ENCODE measurements at places on chromosomes 7 and 10. TPM values are rescaled to one million over a fixed set of nuclear protein-coding genes. Genes with fewer than 3 reads are reported as not detected.

- no peak for DNase-seq
- peaks cover 4% of the 10 kb centered on the region for H3K36me3 ChIP-seq
- H3K4me1 ChIP-seq, result peaks cover 26% of the 10 kb centered on the region
- H3K27me3 ChIP-seq, result no peaks in the 10 kb centered on the region
- H3K27ac ChIP-seq, result no peak overlapping the region
Measured at GRCh38 chr10:35412003-35412723, 75.9 kb downstream of the CCNY start.

GRCh38 chr10:30046476-30046875 is 12.9 kb downstream of the JCAD start:
- no peak overlapping the region for H3K4me3 ChIP-seq
- no peak for DNase-seq
- no peak overlapping the region for H3K27ac ChIP-seq
- peaks cover 54% of the 10 kb centered on the region for H3K27me3 ChIP-seq
- no peaks in the 10 kb centered on the region for H3K36me3 ChIP-seq

GARIN1A gene
- 0.92 TPM for total RNA-seq

DNA sequence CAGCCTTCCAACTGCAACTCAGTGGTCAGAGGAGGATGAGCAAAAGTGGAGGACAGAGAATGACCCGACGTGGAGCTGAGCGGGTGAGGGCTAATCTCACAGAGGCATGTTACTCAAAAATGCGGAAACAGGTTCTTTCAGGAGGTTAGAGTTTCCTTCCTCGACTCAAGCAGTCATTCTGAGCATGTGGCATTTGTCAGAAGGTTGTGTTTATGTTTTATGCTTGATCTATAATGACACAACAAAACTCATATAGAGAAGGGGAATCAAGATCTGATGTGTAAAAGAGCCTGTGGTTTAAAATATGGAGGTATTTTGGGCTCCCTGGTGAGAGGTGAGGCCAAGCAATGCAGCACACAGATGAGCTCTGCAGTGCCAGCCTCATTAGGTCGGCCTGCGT is 311.4 kb downstream of the ADARB2 start:
- no peak for DNase-seq
- peaks cover 25% of the 10 kb centered on the region for H3K27me3 ChIP-seq
- no peak overlapping the region for H3K4me3 ChIP-seq
- no peak overlapping the region for H3K27ac ChIP-seq

DNA sequence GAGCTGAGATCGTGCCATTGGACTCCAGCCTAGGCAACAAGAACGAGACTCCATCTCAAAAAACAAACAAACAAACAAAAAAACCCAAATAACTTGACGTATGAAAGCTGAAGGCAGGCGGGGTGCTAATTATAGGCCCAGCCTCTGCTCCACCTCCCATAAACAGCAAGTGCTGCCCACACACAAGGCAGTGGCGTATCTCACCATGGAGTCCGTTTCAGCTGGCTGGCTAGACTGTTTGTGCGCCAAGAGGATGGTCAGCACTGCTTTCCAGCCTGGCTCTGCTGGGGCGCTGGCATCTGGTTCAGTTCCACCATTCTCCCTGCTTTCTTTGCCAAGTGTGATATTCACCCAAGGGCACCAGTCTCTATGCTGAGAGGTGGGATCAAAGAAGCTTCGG is 29.1 kb downstream of the ZC3HC1 start:
- H3K27me3 ChIP-seq, result no peaks in the 10 kb centered on the region
- no peak overlapping the region for H3K4me3 ChIP-seq
- H3K36me3 ChIP-seq, result peaks cover 44% of the 10 kb centered on the region
- DNase-seq, result no peak

PTN gene
- total RNA-seq, result not detected

GRCh38 chr7:155815332-155816191 is 3.3 kb upstream of the SHH start:
- peak; percentile 65 for DNase-seq
- H3K36me3 ChIP-seq, result no peaks in the 10 kb centered on the region
- H3K4me3 ChIP-seq, result no peak overlapping the region
- peaks cover 44% of the 10 kb centered on the region for H3K27me3 ChIP-seq
- H3K27ac ChIP-seq, result peak overlapping the region; percentile 9

CYP17A1 gene
- not detected for total RNA-seq

TMEM178B gene
- total RNA-seq, result 0.22 TPM

DNA sequence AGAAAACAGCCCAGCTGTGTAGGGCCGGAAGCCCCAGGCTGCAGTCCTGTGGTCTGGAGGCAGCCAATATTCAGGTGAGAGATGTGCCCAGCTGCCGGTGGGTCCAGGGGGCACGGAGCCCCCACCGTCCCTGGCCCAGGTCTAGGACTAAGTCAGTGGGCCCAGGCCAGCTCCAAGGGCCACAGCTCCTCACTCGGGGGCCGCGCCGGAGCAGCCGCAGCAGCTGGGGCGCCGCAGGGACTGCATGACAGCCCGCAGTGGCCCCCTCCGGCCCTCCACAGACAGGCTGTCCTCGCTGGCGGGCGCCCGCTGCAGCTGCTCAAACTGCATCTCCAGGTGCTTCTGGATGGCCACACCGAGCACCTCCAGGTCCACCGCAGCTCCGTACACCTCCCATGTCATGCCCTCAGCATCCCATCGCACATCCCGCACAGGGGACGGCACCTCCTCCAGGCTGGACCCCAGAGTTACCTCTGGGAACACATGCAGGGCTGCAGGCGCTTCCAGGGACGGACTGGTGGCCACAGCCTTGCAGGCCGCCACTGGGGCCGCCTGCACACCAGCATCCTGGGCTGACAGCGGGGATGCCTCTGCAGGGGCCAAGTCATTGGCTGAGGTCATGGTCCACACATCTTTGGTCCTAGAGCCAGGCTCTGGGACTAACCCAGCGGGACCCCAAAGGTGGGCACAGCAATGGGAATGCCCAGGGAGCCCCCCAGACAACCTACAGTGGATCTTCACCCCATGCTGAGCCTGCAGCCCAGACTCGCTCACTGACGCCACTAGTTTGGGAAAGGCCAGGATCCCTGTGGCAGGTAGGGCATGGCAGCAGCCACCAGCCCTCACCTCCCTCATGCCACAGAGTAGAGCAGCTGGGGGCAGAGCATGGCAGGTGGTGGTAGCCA is 7.0 kb downstream of the GPRIN2 start:
- peak; percentile 5 for DNase-seq
- no peaks in the 10 kb centered on the region for H3K27me3 ChIP-seq
- no peaks in the 10 kb centered on the region for H3K4me1 ChIP-seq
- H3K36me3 ChIP-seq, result no peaks in the 10 kb centered on the region

GRCh38 chr7:127751062-127751461 is 99.1 kb downstream of the SND1 start:
- no peak for DNase-seq
- H3K27ac ChIP-seq, result no peak overlapping the region
- H3K4me3 ChIP-seq, result no peak overlapping the region
- H3K36me3 ChIP-seq, result peaks cover 21% of the 10 kb centered on the region
- peaks cover 9% of the 10 kb centered on the region for H3K4me1 ChIP-seq

- no peaks in the 10 kb centered on the region for H3K27me3 ChIP-seq
- H3K27ac ChIP-seq, result no peak overlapping the region
- H3K36me3 ChIP-seq, result no peaks in the 10 kb centered on the region
- DNase-seq, result no peak
Measured at GRCh38 chr7:35613150-35613549, 81.8 kb downstream of the HERPUD2 start.

DNA sequence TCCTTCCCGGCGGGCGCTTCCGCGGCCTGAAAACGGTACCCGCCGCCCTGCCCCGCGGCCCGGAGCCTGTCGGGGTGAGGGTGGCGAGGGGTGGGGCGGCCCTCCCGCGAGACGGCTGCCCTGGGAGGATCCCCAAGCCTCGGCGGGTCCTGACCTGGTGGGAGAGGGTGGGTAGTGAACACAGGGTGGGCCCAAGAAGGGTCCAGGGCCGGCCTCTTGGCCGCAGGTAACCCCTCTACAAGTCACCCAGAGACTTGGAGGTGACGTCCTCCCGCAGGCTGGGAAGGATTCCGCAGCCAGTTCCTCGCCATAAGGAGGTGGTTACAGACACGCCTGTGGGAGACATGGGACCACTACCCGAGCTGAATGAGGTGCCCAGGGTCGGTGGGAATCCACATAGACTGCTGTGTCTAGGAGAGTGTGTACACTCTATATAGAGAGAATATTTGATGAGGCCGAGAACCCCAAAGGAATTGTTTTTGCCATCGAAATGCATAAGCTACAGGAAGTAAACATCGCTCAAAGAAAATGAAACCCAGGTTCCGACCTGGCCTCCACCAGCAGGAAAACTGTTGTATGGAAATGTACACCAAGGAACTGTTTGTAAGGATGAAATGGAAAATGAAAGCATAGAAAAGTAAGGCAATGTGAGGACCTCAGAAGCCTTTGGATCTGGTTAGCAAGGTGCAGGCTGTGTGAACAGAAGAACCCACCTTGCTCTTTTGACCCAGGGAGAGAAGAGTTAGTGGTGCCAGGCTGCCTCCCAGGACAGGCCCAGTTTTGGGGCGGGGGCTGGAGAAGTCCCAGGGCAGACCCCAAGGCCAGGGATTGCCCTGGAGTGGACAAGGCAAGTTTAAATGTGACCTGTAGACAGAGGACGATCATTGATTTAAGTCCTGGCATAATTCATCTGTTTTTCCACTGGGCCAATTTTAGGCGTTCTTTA is 659 bp downstream of the OPTN start:
- no peaks in the 10 kb centered on the region for H3K27me3 ChIP-seq
- peak; percentile 19 for DNase-seq
- H3K36me3 ChIP-seq, result peaks cover 33% of the 10 kb centered on the region
- peaks cover 58% of the 10 kb centered on the region for H3K4me1 ChIP-seq

AKR1C4 gene
- not detected for total RNA-seq

IRF5 gene
- 6.5 TPM for total RNA-seq

NEURL1 gene
- total RNA-seq, result 1.6 TPM

GRCh38 chr10:108629834-108630233 is 1293.5 kb downstream of the XPNPEP1 start:
- H3K36me3 ChIP-seq, result no peaks in the 10 kb centered on the region
- DNase-seq, result no peak
- H3K4me3 ChIP-seq, result no peak overlapping the region
- H3K4me1 ChIP-seq, result no peaks in the 10 kb centered on the region
- H3K27ac ChIP-seq, result no peak overlapping the region
- no peaks in the 10 kb centered on the region for H3K27me3 ChIP-seq

ACTR3C gene
- 5.0 TPM for total RNA-seq

TAS2R3 gene
- 1.8 TPM for total RNA-seq

BAMBI gene
- not detected for total RNA-seq

CTAGE8 gene
- total RNA-seq, result 1.6 TPM

GRCh38 chr10:49183596-49184542 is 4.3 kb downstream of the TMEM273 start:
- H3K27me3 ChIP-seq, result peaks cover 12% of the 10 kb centered on the region
- peaks cover 2% of the 10 kb centered on the region for H3K36me3 ChIP-seq
- peak overlapping the region; percentile 49 for H3K4me3 ChIP-seq
- peaks cover 63% of the 10 kb centered on the region for H3K4me1 ChIP-seq
- DNase-seq, result no peak

DNA sequence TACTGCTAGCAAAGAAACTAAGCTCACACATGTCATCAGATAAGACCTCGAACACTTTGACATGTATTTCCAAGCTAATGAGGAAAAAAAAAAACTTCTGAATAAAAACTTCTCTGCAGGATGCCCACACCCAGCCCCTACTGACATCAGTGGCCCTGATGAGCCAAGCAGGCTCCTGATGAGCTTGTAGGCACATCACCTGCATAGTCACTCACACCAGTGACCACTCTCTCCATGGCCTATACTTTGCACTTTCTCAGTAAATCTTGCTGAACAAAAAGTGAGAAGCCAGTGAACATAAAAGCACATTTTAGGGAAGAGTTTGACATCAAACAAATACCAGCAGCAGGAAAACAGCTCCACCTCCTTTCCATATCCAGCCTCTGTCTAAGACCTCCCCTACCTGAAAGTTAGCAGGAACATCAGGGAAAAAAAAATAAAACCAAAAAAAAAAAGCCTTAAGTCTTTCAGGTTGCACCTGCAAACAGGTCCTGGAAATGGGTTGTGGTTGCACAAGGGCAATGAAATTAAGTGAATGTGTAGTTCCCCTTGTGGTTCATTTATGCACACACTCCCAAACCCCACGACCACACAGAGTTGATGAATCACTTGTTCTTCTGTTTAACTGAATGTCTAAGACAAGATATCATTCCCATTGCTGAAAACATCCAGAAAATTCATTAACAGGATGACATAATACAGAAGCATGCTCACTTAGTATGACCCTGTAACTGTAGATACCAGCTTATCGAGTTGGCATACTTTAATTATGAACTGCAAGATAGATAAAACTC is 205.2 kb upstream of the PDE1C start:
- peaks cover 7% of the 10 kb centered on the region for H3K4me1 ChIP-seq
- DNase-seq, result no peak
- no peaks in the 10 kb centered on the region for H3K36me3 ChIP-seq
- H3K27ac ChIP-seq, result no peak overlapping the region
- H3K4me3 ChIP-seq, result no peak overlapping the region
- peaks cover 14% of the 10 kb centered on the region for H3K27me3 ChIP-seq

DNA sequence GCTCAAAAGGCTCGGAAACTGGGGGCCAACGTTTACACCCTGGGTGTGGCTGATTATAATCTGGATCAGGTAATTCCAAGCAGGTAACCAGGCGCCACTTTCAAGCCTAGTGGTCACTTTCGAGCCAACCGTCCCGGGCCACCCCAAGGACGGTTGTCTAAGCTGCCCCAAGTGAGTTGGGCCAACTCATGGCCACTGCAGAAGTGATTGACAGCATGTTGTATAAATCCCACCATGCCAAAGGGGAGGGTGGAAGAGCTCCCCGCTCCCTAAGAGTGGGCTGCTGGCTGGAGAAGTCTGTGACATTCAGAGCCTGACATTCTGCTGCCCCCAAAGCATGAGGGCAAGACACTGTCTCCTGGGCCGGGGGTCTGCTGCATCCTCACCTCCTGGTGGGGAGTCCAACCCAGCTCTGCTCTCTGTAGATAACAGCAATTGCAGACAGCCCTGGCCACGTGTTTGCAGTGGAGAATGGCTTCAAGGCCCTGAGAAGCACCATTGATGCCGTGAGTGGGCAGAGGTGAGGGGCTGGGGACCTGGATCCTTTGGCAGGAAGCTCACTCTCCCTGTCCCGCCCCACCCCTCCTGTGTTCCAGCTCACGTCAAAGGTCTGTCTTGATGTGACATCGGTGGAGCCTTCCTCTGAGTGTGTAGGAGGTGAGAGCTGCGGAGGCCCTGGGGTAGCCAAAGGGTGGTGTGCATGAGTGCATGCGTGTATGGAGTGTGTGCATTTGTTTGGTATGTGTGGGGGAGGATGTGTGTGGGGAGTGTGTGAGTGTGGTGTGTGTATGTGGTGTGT is 10.8 kb downstream of the ANTXRL start:
- H3K4me1 ChIP-seq, result peaks cover 28% of the 10 kb centered on the region
- DNase-seq, result peak; percentile 30
- H3K27ac ChIP-seq, result peak overlapping the region; percentile 83
- H3K27me3 ChIP-seq, result no peaks in the 10 kb centered on the region
- peak overlapping the region; percentile 78 for H3K4me3 ChIP-seq

KMT2C gene
- 74.0 TPM for total RNA-seq

GRCh38 chr7:80372415-80372814 is 139.4 kb downstream of the GNAT3 start:
- no peak for DNase-seq
- H3K36me3 ChIP-seq, result no peaks in the 10 kb centered on the region
- no peak overlapping the region for H3K27ac ChIP-seq

FRMD4A gene
- total RNA-seq, result 0.25 TPM

DNA sequence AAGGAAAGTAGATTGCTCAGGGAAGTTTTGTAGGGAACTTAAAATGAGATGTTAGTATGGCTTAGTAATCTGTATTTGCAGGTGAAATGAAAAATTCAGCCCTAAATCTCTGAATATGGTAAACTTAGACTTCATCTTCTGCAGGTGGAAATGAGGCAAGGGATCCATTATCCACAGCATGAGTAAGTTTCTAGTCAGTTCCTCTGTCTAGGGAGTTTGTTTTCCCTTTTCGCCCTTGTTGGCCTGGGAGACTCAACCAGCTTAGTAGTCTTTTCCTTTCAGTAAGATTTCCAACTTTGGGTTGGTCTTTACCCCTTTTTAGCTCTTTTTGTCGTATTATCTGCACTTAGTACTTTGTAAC is 65.6 kb downstream of the ZEB1 start:
- H3K4me3 ChIP-seq, result no peak overlapping the region
- DNase-seq, result no peak
- H3K27me3 ChIP-seq, result no peaks in the 10 kb centered on the region
- no peak overlapping the region for H3K27ac ChIP-seq
